SHP77 (cell line): ENCODE measurements at places on chromosomes 6 and 20.

- no peak for DNase-seq
Measured at GRCh38 chr6:62324834-62325233, 38.8 kb upstream of the KHDRBS2 start.

DNA sequence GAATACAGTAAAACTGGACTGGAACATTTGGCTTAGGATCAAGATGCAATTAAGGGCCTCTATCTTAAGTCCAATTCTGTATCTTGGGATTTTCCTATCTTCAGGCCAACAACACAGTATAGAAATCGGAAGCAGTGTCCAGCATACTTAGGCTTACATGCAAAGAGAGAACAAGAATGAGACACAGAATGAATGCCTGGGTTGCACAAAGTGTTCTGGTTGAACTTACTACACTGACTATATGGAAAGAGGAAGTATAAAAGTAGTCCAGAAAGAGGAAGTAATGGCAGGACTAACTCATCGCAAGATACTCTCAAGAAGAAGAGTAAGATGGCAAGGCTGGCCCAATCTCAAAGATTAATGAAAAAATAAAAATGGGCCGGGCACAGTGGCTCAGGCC, 87.6 kb downstream of the BTBD9 start:
- DNase-seq, result no peak

GRCh38 chr6:54913211-54913610, 66.6 kb downstream of the FAM83B start:
- no peak for DNase-seq

- DNase-seq, result no peak
Measured at GRCh38 chr6:156808287-156808686, 31.1 kb downstream of the ARID1B start.

GRCh38 chr6:39792540-39793450, 619 bp downstream of the DAAM2 start:
- no peak for DNase-seq

DNA sequence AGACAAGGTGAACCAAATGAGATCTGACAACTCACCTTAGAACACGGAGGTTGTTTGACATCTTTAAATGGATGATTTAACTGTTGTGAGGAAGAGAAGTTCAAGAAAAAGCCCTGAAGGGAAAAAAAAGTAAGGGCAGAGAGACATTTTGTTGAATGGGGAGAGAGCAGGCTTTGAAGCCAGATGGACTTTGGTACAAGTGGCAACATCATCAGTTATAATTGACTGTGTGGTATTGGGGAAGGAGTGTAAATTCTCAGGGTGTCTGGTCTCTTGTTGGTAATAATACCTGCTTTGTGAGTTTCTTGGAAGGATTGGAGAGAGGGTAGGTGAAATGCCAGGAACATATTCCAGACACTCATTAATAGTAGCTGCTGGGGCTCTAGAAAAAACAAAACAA, 21.6 kb downstream of the OGFRL1 start:
- DNase-seq, result no peak

GRCh38 chr6:6699741-6700367, 111.3 kb downstream of the LY86 start:
- peak; percentile 93 for DNase-seq

GRCh38 chr6:150999107-150999506, 133.6 kb downstream of the MTHFD1L start:
- no peak for DNase-seq

- DNase-seq, result no peak
Measured at GRCh38 chr6:112450663-112451062, 103.5 kb downstream of the RFPL4B start.
